Daoy (cell line): ENCODE measurements at places on chromosomes 11 and 22.

DNA sequence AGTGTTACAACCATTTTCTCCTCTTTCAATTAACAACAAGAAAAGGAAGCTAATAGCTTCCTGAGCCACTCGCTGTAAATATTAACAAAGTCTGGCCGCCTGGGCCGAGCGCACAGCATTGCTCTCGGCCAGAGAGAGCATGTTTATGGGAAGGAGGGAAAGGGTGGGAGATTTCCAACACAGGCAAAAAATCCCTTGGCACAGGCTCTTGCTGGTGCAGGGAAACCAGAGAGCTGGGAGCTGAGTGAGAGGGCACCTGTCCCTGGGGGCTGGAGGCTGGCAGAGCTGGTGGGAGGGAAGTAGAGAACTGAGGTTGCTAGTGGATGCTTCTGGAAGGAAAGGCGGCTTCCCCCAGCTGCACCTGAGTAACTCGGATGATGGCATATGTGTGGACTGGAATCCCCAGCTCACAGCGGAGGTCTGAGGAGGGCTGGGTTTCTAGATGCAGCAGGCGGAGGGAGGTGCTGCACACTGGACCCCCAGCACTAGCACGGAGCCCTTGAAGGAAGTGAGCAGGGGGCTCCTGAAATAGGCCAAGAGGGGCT, 59.6 kb downstream of the FLRT1 start:
- no peak for DNase-seq

DNA sequence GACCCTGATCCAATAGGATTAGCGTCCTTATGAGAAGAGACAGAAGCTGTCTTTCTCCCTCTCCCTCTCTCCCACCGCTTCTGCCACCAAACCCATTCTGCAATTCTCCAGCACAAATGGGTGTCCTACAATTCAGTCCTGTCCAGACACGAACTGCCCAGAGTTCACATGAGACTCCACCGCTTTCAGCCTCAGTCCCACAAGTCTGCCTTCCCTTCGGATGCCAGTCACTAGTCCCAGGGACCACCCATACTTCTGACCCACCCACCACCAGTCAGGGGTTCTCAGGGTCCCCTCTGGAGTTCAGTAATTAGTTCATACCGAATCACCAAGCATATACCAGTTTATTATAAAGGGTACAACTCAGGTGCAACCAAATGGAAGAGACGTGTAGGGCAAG, 73.6 kb downstream of the TRIM29 start:
- DNase-seq, result no peak

DNA sequence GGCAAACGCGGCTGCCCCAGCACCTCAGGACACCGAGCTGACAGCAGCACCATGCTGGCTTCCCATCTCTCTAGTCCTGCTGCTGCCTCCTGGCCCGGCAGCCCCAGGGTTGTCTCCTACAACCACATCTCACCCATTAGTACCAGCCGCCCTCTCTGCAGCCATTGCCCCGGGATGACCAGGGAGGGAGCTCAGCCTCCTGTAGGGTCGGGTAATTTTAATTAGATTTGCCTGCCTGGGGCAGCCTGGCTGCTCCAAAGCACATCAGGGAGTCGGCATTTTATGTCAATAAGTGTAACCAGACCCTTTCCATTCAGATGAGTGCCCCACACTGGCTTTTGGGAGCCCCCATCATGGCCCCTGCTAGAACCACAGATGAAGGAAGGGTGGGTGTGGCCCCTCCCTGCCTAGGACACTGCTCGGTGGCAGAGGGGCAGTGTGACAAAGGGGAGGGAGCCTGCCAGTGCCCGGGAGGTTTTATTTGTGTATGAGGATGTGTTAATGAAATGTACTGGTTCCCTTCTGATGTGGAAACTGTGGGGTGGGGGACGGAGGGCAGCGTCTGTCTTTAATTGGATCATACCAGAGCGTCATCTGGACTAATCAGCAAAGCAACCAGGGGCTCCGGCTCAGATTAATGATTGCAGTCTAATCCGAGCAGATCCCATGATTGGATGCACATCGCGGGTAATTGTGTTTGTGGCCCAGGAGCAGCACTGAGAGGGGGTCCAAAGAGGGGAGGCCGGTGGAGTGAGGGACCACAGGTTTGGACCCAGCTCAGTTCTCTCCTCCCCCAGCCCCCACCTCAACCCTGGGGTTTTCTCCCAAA, 125.3 kb downstream of the FEZ1 start:
- DNase-seq, result no peak

GRCh38 chr11:36431429-36432092, 78.5 kb downstream of the TRAF6 start:
- DNase-seq, result peak; percentile 92

DNA sequence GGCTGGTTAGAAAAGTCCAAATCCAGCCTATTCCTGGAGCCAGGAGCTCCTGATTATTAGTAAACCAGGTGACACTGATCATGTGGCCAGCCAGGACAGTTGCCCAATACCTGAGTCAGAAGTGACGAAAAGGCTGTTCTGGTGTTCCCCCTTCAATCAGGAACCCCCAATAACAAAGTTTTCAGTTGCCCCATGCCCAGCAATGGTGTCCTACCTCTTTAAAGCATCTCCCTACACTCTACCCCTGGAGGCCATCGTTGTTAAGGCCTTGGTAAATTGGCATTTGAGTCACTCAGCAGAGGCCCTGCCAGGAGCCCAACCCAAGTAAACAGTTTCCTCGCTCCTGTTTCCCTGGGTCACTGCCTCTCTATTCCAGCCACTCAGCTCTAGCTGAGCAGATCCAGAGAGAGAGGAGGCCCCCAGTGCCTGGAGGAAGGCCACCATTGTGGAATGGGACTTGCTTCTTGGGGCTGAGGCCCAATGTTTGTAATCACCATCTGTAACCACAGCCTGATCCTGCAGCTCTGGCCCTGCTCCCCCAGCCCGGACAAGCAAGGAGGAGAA, 25.0 kb downstream of the ARHGAP1 start:
- peak; percentile 23 for DNase-seq
